LHCN-M2 (cell line): ENCODE measurements at places on chromosomes 11 and 22. TPM values are rescaled to one million over a fixed set of nuclear protein-coding genes. Genes with fewer than 3 reads are reported as not detected.

DNA sequence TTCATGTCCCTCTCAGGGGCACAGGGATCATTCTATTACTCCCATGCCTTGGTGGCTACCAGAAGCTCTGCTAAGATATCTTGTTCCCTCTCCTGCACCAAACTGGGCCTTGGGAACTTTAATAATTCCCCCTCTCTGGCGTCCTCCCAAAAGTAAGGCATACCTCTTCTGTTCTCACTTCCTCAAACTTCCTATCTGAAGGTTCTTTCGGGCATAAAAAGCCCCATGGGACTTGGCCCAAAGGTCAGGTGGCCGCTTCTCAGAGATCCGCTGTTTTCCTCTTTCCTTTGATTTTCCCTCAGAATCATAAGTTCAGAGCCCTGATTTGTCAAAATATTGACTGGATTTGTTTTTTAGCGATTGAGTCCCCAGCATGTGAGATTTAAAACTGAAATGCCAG, 13.0 kb downstream of the POLD3 start:
- DNase-seq: no peak

TRPM5 gene
- not detected in 2 replicates for total RNA-seq

DNA sequence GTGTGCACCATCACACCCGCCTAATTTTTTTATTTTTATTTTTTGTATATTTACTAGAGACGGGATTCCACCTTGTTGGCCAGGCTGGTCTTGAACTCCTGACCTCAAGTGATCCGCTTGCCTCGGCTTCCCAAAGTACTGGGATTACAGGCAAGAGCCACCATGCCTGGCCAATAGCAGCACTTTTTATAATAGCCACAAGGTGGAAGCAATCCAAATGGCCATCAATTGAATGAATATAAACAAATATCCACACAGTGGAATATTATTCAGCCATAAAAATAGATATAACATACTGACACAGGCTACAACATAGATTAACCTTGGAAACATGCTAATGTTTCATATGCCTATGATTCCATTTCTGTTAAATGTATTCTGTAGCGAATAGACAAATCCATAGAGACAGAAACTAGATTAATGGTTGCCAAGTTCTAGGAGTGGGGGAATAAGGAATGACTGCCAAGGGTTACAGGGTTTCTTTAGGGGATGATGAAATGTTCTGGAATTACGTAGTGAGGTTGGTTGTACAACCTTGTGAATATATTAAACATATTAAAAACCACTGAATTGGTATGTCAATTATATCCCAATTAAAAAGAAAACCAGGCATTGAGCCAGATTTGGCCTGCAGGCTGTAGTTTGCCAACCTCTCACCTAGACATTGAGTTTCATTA, 4.8 kb downstream of the VPS51 start:
- no peak for DNase-seq

DNA sequence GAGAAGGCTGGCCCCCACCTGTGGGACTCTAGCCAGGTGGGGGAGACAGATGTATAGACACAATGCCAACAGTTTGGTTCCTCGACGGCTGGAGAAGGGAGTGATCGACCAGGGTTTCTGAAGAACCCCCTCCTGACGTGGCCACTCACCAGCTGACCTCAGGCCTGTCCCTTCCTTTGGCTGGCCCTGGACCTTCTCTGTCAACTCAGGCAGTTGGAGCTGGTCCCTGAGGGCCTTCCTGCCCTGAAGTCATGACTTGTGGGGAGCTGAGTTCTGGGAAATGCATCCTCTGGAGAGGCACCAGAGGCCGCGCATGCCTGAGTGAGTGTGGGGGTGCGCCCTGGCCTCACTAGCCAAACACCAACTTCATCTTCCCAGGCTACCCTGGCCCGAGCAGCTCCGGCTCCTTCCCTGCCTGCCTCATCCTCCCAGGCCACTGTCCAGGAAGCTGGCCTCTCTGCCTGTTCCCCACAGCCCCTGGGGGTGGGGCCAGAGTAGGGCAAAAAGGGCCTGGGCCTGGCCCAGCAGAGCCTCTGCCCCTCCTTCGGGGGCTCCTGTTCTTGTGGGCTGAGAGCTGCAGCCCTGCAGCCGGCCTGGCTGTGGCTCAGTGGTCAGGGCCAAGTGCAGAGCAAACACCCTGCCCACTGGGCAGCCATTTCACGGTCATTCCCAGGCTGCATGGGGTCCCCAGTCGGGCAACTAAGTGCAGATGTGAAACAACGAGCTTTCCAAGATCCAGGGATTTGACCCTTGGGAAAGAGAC, 23.6 kb downstream of the TXN2 start:
- no peak for DNase-seq

MIOX gene
- total RNA-seq: not detected in 2 replicates

CAPN5 gene
- 36.7 and 42.5 TPM in 2 replicates for total RNA-seq

- DNase-seq: no peak
These were observed 1.9 kb downstream of the SMTNL1 start for GRCh38 chr11:57539342-57539741.

ST14 gene
- total RNA-seq: 0.06 TPM in 1 of 2 replicates, not detected in the other

- DNase-seq: peak; percentile 86
These were observed 71.5 kb downstream of the SIK3 start for GRCh38 chr11:117026593-117027330.

DNA sequence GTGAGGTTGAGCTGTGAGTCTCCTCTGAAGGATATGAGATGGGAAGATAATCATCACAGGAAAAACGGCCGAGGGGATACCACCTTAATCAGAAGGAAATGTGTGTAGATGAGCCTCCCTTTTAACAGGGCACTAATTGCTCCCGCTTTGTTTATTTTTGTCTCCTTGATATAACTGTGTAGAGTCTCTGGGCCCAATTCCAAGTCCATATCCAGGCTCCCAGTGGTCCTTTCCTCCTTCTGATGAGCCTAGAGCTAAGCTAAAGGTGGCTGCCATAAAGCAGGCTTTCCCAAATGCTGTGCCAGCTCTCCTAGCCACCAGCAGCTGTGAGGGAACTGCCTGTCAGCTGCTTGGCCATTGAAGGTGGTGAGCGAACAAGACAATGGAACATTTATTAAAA, 17.1 kb upstream of the CCDC90B start:
- no peak for DNase-seq

- peak; percentile 9 for DNase-seq
These were observed 45.1 kb upstream of the TSPAN18 start for GRCh38 chr11:44681698-44682097.

OR10D3 gene
- total RNA-seq: not detected in 2 replicates

DNA sequence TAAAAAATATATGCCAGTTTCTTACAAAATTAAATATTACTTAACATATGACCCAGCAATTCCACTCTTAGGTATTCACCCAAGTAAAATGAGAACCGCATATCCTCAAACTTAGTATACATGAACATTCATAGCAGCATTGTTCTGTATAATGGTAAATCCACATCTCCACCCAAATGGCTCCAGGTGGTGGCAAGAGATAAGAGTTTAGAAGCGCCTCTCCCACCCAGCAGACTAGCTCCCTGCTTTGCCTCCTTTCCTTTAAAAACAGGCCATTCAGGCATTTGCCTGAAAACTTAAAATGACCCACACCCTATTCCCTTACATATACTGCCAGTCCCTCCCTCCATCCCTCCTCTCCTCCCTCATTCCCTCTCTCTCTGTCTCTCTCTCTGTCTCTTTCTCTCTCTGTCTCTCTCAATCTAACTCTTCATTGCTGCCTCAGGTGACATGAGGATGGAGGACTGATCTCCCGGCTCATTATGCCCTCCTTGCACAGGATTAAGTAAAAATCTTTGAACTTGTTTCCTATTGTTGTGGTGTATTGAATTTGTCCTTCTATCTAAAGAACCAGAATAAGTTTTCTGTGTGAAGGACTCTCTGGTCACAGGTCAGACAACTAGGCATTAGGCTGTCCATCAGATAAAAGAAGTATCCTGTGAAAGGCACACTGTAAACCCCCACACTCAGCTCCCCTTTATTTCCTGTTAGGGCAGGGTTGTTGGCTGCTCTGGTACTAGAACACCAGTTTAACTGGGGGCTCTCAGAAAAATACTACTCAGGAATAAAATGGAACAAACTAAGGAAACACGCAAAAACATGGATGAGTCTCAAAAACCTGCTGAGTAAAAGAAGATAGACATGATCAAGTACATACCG, 48.3 kb downstream of the RRP8 start:
- DNase-seq: no peak

DNA sequence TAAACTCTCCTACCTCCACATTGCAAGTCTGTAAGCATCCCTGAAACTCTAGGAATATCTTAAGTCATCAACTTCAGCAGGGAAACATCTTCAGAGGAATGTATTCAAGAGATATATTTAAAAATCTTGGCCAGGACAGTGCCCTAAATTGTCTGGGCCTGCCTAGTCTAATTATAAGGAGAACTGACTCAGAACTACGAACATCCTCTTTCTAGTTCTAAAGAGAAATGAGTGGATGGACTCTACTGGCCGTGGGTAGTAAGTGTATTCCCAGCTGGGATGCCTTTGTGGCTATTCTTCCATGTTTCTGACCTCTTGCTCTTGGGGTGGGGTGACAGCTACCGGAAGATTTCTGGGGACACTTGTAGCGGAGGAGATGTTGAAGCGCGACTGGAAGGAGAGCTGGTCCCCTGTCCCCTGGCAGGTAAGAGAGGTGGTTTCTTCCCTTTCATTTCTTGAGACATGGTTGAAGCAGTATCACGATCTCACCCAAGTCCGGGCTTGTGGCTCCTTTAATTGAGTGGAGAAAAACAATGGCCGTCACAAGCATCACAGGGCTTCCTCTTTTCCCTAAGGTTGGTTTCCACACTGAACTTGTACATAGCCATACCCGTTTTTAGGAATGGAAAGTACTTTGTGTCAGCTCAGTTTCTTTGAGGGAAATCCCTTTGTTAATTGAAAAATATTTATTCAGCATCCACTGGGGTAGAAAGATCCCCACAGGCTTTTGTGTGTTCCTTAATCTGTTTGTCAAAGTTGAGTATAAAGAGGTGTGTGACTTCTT, 97.7 kb upstream of the SORL1-AS1 start:
- DNase-seq: no peak

DNA sequence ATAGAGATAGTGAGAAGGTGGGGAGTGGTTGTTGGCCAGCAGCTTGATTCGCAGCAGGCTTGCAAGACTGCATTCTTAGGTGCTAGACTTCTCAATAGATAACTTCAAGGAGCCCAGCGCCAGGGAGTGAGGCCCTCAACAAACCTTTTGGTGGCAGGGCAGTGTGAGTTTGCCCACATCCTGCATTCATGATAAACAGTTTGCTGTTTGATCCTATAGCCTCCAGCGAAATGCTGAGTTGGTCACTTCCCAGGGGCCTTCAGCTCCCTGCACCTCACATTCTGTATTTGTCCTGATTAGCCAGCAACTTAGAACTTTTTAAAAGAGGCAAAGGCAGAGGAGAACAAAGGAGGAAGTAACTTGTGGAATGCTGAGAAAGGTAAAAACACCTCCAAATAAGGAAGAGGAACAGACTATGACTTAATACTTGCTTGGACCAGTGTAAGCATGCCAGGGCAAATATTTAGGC, 25.1 kb downstream of the OR10A6 start:
- no peak for DNase-seq

OR11H1 gene
- total RNA-seq: not detected in 2 replicates

DNA sequence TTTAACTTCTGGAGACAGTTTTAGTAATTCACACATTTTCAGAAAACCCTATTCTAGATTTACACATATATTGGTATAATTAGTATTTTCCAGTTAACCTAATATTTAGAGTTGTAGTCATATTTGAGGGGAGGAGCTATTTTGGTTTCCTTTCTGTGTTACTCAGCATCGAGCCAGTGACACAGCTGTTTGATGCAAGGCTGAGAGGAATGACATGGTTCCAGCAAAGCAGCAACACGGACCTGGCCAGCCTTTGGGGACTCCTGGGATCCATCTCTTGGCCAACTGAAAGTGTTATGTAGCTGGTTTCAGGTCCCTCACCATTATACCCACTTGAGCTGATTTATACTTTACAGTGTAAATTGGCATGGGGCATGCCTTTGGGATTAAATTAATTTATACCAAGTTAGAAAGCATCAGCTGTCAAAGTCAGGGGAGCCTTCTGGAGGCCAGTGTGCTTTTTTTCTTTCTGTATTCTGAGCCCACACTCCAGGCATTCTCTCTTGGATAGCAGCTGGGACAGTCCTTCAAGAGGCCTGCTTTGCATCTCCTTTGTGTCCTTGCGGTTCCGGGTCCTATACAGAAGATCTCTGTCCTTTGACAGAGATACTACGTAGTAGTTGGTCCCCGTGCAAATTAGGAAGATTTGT, 91.3 kb upstream of the SLC25A18 start:
- peak; percentile 14 for DNase-seq

OR5A1 gene
- total RNA-seq: not detected in 2 replicates

USP2 gene
- total RNA-seq: 1.7 and 4.0 TPM in 2 replicates

DNA sequence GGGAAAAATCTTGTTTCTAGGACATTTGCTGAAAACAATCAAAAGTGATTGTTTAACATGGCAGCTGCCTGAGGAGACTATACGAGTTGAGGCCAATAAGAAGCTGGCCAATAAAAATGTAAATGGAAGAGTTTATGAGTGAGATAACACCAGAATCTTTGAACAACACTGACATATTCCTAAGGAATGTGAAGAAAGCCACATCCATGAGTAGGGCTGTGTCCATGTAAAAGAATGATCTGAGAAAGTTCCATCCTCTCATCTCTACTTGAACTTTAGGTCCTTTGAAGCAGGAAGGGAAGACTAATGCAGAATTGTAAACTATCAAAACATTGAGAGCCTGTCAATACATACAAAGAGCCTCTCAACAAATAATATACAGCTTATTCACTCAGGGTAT, 6.9 kb upstream of the CHORDC1 start:
- peak; percentile 23 for DNase-seq

GRCh38 chr11:8307601-8308000, 43.9 kb upstream of the LMO1 start:
- DNase-seq: no peak

GRCh38 chr11:45185228-45185729, 38.8 kb downstream of the PRDM11 start:
- DNase-seq: no peak

DNA sequence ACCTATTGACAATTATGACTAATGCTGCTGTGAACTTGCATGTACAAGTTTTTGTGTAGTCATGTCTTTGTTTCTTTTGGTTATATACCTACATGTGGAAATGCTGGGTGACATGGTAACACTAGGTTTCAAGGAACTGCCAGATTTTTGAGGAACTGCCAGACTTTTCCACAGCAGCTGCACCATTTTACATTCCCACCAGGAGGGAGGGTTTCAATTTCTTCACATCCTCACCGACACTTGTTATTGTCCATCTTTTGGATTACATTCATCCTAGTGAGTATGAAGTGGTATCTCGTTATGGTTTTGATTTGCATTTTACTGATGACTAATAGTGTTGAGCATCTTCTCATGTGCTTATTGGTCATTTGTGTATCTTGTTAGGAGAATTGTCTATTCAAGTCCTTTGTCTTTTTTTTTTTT, 13.3 kb downstream of the CLDN5 start:
- peak; percentile 98 for DNase-seq

GRCh38 chr11:85052636-85053035, 574.5 kb downstream of the DLG2 start:
- no peak for DNase-seq

HSPA8 gene
- 2,360 and 2,955 TPM in 2 replicates for total RNA-seq

- no peak for DNase-seq
These were observed 1506.5 kb downstream of the TBC1D22A start for GRCh38 chr22:48268771-48269552.

MYBPC3 gene
- not detected in 2 replicates for total RNA-seq

SOX6 gene
- under 0.01 TPM in 1 of 2 replicates, not detected in the other for total RNA-seq

DNA sequence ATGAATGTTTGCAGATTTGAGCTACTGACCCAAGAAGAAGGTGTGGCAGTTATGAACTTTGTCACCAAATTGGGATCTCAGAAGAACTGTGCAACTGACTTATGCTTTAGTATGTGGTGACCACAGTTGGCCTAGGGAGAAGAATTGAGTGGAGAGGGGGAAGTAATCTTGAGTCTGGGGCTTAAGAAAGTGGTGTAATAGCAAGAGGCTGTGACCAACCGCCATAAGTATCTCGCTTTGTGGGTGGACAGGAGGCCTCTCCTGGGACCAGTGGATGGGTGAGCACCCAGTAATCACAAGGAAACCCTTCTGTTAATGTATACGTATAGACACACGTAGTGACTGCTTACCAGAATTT, 12.7 kb upstream of the IL10RA start:
- DNase-seq: no peak
